ENCODE measurements at places on chromosomes 7 and 10.

GRCh38 chr10:97179731-97180362 is 5.9 kb downstream of the SLIT1 start:
- DNase-seq = no peak

DNA sequence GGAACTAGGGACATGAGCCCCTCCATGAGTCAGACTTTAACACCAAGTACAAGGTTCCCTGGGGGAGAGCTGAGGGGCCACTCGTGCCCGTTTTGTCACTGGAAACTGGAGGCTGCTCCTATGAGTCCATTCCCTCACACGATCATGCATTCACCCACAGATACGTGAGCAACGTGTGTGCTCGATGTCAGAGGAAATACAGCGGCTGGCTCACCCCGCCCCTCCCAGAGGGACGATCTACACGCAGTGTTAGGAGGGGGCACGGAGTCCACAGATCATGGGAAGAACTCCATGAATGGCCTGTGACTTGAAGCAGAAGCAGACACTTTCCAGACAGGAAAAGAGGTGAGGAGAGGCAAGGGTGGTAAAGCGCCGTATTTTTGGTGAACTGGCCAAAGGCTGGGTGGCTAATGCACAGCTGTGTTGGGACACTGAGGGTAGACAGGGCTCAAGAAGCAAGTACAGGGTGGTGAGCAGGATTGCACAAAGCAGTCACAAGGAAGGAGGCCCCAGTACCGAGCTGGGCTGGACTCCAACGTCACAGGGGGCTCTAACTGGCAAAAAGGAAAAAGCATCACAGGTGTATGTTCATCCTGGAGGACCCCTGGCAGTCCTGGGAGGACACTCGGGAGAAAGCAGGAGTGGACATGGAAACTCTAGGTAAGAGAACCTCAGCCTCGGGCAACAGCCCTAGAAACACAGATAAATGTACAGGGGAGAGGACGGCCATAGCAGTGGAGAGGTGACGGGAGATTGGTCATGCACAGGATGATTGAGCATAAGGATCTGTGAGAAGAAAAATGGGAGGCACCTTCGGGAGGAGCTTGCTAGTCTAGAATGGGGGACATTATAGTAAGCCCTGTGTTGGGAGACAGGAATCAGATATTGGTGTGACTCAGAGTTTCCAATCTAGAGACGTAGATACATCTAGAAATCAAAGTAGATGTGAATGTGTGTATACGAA is 41.2 kb downstream of the TNS3 start:
- no peak for DNase-seq

GRCh38 chr7:3215624-3216585 is 85.1 kb upstream of the SDK1 start:
- DNase-seq = no peak

GRCh38 chr10:126524526-126524925 is 136.2 kb upstream of the ADAM12 start:
- no peak for DNase-seq

DNA sequence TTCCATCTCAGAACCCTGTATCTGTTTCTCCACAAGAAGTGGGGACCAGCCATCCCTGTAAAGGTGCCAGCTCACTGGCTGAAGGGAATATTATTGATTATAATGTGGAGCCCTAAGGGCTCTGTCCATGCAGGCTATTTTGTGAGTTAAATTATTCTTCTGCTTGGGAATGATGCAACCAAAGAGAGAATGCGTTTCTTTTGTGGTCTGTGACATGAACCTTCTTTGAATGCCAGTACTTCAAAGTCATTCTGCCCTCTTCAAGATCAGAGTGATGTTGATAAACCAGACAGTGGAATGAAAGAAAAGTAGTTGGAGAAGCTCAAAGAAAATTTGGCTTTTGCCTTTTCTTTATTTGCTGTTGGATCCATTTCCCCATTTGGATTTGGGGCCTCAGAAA is 995.2 kb downstream of the KCNMA1 start:
- DNase-seq = no peak

- DNase-seq = peak; percentile 92
These were observed 15.4 kb upstream of the HIBADH start for GRCh38 chr7:27677912-27678612.

DNA sequence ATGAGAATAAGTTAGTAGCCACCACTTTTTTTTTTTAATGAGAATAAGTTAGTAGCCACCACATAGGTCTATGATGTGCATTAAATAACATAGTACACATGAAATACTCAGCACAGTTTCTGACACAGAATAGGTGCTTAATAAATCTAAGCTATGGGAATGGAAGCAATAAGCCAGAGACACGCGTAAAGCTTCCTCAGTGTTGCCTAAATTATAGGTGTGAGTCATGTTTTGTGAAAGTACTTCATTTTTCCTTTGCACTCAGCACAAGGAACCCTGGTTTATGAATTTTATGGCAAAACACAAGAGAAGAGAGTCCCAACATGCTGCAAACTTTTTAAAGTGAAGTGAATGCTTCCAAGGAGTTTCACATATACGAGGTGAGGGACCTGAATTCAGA is 267.4 kb downstream of the RNLS start:
- no peak for DNase-seq

DNA sequence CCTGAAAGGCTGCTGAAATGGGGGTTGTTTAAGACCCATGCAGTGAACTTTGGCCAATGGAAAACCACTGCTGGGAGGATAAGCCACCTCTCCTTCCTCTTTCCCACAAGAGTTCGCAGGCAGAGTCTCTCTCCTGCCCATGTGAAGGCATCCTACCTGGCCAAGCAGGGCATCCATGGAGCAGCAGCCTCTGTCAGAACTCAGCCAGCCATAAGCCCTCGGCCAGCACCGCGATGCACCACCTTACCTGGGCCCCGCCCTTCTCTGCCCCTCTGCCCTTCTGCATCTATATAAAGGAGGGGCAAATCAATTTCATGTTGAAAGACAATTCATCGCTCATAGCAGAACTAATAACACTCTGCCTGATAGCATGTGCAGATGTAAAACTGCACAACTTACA is 6.1 kb upstream of the STK32C start:
- no peak for DNase-seq

DNA sequence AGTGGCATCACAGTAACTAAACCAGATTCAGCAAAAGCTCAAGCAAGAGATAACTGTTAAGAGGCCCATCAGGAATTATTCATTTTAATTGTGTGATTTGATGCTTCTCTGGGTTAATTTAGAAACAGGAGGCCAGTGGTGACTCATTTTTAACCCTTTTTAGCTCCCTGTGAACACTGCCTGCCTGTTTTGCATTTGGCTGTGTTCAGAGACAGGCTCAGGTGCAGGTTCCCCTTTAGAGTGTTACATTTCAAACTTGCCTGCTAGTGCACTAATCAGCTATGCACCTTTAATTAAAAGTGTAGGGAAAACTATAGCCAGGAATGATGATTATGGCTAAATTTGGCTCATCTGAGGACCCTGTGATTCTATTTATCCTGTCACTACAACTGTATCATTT is 6.5 kb downstream of the STAMBPL1 start:
- no peak for DNase-seq

GRCh38 chr7:95412075-95412474 is 15.9 kb upstream of the PON3 start:
- no peak for DNase-seq

DNA sequence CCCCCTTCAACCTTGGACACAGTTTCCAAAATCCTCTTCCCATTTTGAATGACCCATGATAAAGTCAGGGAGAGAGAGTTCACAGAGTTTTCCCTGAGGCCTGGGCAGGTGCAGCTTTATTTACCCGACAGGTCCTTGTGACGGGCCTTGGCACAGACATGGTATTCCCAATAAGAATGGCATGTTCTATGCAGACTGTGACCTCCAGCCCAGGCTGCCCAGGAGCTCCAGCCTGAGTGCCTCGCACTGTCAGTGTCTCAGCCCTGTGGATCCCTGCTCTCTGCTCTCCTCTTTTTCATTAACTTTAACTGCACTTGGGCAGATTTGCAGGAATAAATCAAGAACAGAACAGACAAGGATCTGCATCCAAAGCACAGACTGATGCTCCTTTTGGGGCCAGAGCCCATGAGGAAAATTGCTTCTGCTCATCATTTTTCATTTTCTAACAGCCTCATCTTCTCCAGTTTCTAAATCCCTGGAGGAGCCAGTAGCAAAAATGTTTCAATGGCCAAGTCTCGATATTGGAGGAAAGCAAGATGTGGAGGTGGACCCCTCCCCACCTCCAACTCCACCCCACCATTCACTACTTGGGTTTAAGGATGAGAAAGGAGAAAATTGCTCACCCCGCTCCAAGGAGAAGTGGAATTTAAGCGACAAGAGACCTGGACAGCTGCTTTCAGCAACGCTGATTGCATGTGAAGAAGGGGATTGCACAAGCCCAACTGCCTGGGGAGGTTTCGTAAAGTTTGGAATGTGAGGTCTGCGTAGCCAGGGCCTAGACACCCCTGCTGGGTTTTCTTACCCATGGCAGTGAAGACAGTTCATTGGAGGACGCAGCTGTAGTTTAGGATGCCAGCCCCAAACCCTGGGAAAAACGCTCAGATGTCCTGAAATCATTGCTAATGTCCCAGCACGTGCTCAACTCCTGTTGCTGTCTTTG is 225.9 kb downstream of the WDR11 start:
- peak; percentile 9 for DNase-seq

DNA sequence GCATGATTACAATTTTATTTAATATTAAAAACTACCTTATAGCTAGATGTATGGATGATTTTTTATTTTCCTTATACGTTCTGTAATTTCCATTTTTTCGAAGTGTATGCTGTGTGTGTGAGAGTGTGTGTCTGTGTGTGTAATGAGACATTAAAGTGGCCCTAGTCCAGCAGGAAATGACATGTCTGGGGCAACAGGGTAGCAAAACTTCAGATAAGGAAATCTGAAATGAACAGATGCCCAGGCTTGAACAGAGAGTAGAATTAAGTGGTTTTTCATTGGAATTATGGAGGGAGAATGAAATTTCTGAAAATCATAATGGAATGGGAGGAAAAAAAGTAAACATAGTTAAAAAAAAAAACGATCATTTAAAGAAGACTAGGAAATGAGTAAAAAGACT is 200.6 kb downstream of the NRG3 start:
- DNase-seq = no peak

DNA sequence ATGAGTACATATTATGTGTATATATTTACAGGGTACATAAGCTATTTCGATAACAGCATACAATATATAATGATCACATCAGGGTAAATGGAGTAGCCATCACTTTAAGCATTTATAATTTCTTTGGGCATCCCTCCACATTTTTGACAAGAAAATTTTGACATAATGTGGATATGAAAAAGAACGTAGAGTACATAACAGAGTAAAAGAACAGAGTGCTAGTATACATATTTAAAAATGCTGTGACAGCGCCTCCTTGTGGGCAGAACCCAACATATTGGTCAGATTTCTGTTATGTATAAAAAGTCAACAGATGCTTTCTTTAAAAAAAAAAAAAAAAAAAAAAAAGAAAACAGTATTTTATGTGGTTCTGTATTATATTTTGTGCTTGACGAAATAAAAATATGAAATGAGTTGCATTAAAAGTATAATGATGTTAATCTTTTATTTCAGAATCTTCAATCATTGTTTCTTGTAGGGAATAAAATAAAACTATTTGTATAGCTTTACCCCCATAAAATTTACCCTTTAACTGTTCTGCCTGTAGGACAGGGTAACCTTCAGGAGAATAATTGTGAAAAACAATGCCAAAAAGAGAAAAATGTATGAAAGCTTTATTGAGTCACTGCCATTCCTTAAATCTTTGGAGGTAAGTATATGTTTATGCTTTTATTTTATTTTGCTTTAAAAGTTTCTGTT is 18.3 kb upstream of the HBP1 start:
- DNase-seq = peak; percentile 88

GRCh38 chr10:5862360-5862961 is 27.2 kb downstream of the ANKRD16 start:
- DNase-seq = no peak

DNA sequence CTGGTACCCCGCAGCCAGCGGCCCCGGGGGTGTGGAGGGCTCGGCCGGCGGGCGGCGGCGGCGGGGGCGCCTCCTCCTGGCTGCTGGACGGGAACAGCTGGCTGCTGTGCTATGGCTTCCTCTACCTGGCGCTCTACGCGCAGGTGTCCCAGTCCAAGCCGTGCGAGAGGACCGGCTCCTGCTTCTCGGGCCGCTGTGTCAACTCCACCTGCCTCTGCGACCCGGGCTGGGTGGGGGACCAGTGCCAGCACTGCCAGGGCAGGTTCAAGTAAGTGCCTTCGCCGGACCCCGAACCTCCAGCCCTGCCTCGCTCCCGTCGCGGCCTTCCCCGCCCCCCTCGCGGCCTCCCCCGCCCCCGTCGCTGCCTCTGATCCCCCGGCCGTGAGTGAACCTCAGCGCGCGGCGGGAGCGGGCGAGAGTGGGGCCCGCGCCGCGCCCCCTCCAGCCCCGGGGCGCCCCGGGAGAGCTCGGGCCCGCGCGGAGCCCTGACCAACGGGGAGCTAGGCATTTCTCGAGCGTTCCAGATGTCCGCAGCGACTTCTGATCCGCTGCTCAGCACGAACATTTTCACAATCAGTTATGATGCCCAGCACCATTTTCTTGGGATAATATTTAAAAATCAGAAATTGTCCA is 727 bp downstream of the ATRNL1 start:
- no peak for DNase-seq

GRCh38 chr7:22809902-22810642 is 12.6 kb downstream of the TOMM7 start:
- DNase-seq = no peak

- DNase-seq = no peak
These were observed 29.9 kb downstream of the PPP2R2D start for GRCh38 chr10:131930586-131931330.

GRCh38 chr10:133040198-133040597 is 47.5 kb upstream of the ADGRA1 start:
- DNase-seq = no peak

DNA sequence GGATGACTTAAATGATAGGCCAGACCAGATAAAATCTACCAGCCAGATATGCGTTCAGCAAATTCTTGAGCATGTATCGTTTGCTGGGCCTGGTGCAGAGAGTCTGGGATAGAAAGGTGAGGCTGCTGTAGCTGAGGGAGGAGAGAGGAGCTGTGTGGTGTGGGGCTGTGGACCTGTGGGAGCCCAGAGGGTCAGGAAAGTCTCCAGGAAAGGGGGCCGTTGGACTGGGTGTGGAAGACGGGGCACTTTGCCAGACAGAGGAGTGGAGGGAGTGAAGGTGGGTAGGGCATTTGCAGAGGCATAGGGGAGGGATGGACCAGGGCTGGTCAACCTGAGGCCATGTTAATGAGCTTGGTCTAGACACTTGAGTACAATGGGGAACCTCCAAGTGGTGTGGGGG is 124.7 kb upstream of the UNC5B start:
- no peak for DNase-seq

DNA sequence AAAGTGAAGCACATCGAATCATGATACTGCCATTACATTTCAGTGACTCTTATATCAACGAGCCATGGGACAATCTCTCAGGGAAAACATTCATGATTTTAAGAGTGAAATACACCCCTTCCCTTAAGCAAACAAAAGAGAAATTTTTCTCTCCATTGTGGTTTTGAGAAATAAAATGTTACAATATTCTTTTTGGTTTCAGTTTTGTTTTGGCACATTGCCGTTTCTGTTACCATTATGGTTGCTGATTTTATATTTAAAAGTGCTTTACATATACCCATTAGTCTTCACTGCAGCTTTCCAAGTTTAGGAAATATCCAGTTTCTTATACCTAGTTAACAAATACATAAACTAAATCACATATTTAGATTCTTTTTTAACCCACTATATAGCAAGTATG is 126.8 kb upstream of the SEM1 start:
- DNase-seq = no peak
